HTR-8/SVneo (cell line): ENCODE measurements at places on chromosomes 3 and 15.

DNA sequence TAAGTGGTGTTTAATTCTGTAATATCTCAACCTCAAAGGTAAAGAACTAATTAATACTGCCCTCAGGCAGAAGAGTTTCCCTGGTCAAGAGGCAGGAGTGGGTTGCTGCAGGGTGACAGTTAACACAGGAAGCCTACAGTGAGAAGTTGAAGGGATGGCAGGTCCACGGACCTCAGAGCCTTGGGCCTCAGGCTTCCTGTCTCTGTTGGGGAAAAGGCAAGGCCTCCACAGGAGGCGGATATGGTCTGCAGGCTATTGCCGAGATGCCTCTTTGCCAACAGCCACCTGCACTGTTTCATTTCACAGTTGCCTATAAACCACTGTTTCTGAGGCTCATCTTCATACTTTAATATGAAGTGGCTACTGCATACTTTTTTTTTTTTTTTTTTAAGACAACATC is 33.3 kb upstream of the RPN1 start:
- no peak for DNase-seq

- no peak for DNase-seq
Measured at GRCh38 chr3:37742574-37743212, 119.0 kb upstream of the CTDSPL start.

DNA sequence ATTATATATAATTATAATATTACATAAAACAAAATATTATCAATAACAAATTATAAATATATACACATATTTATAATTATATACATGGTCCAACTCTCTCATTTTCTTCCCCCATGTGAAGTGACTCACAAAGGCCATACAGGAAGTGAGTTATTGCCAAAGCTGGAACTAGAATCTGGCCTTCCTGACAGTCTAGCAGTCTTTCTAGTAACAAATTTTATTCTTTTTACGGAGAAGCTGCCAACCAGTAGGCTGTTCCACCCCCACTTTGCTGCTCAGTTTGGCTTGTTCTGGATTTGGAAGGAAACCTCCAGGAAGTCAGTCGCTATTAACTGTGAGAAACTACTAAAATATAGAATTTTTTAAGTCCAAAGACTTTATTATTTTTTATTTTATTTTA is 79.6 kb downstream of the DHX36 start:
- no peak for DNase-seq

DNA sequence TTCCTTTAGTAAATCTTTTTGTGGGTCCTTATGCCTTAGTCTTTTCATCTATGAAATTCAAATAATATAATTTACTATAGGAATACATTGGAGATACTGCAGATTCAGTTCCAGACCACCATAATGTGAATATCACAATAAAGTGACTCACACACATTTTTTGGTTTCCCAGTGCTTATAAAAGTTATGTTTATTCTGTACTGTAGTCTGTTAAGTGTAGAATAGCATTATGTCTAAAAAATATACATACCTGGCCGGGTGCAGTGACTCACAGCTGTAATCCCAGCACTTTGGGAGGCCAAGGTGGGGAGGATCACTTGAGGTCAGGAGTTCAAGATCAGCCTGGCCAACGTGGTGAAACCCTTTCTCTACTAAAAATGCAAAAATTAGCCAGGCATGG is 53.9 kb upstream of the PAQR5 start:
- no peak for DNase-seq

GRCh38 chr3:177523872-177524438 is 326.7 kb upstream of the TBL1XR1 start:
- no peak for DNase-seq

- DNase-seq, result no peak
Measured at GRCh38 chr3:60185161-60185560, 1066.1 kb downstream of the FHIT start.
